ENCODE measurements at places on chromosomes 5 and 9.

GRCh38 chr9:3511551-3511950 lies 14.2 kb downstream of the RFX3 start:
- DNase-seq: no peak

DNA sequence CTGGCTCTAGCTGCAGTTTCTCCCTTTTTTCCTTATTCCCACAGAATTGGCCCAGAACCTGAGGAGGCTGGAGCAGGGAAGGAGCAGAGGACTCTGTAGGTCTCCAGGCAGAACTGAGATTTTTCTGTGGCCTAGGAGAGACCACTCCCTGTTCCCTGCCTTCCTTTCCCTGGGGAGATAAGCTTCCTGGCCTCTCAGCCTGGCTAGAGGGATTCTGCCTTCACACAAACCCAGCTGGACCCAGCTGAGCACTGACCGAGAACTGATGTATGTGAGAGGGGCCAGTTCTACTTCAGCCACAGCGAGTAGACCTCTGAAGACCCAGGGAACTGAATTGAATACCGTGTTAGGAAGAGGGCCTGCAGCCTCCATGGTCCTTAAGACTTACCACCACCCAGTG lies 48.0 kb downstream of the RUSC2 start:
- no peak for DNase-seq

- DNase-seq: no peak
Measured at GRCh38 chr9:6498982-6499381, 86.0 kb downstream of the UHRF2 start.

- no peak for DNase-seq
Measured at GRCh38 chr9:120740132-120740531, 25.9 kb upstream of the MEGF9 start.

DNA sequence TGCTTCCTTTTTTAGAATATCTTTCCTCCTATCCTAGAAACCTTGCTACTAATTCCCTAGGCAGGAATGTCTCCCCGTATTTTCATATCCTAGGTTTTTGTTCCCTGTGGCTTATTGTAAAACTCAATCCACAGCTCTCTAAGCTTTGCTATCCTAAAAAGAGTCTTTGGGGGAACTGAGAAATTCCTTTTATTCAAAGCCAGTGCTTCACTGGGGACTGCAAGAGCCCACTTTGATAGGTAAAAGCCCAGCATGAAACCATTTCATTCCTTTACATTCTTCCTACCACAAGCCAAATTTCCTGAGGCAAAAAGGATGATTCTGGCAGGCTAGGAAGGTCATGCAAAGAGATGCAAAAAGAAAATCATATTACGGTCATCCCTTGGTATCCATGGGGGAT lies 5.8 kb upstream of the HACD4 start:
- DNase-seq: no peak

DNA sequence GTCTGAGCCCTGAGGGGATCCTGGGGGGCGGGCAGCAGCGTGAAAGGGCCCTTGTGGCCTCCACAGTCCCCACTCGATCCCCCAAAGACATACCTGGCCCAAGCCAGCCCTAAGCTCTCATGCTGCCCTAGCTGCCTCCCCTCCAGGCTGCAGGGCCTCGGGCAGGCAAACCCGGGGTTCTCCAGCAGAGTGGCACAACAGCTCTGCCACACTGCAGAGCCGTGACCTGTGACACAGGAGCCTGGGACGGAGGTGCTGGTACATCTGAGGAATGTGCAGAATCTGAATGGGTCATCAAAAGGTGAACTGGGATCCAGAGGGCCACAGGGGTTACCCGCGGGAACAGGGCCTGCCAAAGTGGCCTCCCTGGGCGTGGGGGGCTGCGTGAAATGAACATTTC lies 163.2 kb downstream of the DAB2IP start:
- DNase-seq: no peak

GRCh38 chr5:148446611-148447010 lies 62.9 kb downstream of the FBXO38 start:
- no peak for DNase-seq

DNA sequence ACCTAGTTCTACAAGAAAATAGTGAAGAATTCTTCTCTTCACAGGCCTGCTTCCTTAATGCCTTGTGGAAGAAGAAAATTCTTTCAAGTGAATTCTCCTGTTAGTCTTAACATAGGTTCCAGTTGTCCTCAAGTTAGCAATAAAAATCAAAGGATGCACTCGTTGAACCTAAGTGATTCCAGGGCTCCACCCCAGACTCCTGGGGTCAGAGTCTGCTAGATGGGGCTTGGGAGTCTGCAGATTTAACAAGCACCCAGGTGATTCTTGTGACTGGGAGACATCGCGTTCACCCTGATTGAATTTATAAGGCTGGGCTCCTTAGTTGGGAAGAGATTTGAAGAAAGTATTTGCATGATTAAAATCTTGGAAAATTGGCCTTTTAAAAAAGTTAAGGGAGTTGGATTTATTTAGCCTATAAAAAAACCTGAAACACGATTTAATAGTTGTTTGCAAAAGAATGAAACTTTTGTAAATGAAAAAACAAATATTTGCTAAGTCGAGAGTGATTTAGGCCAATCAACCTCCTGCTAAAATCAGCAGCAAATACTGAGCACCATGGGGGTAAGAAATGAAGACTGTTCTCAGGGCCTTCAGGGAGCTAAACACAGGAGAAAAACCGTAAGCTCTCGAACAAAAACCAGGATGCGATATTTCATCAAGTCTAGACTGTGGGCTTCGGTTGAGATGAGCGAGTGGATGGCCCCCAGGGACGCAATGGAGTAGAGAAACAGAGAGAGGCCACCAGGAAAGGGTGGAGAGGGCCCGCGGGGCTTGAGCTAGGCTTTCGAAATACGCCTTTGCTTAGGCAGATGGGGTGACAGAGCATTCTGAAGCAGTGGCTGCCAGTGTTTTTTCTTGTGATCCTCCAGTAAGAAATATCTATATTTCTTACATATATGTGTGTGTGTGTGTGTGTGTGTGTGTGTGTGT lies 86.9 kb upstream of the TTC23L start:
- no peak for DNase-seq

DNA sequence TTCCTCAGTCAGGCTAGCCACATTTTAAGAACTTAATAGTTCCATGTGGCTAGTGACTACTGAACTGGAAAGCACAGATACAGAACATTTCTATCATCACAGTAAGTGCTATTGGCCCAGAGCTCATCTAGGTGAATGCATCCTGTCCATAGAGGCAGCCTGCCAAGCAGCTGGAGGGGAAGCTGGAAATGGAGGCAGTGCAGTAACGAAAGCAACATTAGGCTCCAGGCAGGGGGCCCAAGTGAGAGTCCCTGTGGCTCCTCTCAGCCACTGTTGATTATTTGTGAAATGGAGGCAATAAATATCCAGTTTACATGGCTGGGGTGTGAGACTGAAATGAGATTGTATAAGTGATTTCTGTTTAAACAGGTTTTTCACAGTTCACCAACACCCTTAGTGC lies 227.2 kb upstream of the KLF9 start:
- no peak for DNase-seq

DNA sequence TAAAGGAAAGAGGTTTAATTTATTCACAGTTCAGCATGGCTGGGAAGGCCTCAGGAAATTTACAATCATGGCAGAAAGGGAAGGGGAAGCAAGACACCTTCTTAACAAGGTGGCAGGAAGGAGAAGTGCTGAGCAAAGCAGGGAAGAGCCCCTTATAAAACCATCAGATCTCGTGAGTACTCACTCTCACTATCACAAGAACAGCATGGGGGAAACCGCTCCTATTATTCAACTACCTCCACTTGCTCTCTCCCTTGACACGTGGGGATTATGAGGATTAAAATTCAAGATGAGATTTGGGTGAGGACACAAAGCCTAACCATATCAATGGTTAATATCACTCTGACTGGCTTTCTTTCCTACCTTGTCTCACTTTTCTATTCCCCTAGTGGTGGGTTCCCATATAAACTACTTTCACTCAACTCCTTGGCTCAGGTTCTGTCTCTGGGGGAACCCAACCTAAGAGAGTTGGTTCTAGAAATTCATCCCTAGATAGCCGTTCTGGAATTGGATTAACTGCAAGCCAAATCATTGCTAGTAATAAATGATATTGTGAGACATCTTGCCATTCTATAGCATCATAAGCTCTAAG lies 749.8 kb upstream of the GRAMD2B start:
- DNase-seq: no peak

DNA sequence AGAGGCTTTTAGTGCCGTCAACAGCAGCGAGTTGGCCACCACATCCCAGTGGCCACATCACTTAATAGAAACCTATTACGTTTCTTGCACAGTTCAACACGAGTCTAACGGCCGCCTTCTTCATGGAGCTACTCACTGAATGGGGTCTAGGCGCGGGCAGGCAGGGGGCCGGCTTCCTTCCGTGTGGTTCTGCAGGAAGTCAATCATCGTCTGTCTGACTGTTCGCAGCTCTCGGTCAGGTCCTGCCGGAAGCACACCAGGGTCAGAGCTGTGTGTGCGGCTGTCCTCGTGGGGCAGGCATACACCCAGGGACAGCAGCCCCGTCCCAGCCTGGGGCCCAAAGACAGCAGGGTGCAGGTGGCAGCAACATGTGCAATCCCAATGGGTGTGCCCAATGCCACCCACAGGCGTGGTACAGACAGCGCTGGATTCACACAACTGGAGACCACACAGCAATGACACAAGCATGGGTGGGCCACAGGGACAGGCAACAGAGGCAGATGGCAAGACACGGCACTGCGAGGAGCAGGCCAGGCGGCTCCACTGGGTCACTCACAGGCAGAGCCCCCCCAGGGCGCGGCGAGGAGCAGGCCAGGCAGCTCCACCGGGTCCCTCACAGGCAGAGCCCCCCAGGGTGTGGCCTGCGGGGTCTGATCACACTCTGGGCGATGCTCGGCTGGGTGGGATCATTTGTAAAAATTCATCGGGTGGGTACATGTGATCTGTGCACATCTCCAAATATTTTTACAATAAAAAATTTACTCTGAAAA lies 19.1 kb upstream of the LHX3 start:
- no peak for DNase-seq

GRCh38 chr9:9412241-9412640 lies 1200.6 kb downstream of the PTPRD start:
- DNase-seq: no peak

- DNase-seq: no peak
Measured at GRCh38 chr9:79776581-79776980, 204.8 kb downstream of the TLE4 start.

GRCh38 chr5:58366461-58366860 lies 93.4 kb downstream of the PLK2 start:
- DNase-seq: no peak

- DNase-seq: no peak
Measured at GRCh38 chr9:18806232-18807080, 226.6 kb downstream of the SAXO1 start.

DNA sequence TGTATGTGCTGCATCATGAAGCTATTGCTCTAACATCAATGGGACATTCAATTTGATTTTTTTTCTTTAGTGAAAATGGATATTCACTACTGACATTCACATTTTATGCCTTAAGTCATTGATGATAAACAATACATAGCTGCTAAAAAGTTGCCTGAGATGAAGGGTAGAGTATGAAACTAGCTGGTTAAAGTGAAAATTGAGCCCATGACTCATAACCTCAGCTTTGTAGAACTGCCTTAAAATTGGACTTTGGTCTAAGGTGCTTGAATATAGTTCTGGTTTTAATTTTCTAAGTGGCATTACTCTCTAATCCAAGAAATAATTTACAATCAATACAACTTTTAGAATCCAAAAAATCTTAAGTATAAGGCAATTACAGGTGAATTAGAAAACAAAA lies 740.4 kb upstream of the RIOK2 start:
- no peak for DNase-seq

DNA sequence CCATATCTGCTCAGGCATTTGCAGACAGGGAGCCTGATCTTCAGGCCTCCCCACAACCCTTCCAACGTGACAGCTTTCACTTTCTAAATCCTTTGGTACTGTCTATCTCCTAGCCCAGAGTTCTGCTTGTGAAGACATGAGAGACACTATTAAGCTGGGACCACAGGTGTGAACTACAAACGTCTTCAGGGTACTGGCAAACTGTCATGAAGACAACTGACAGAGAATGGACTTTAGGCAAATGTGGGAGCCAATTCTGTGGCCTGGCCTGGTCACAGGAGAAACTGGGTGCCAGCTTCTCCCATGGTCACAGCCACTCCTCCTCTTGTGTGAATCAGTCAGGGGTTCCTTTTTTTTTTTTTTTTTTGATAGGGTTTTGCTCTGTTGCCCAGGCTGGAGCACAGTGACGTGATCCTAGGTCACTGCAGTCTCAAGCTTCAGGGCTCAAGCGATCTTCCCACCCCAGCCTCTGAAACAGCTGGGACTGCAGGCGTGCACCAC lies 10.4 kb downstream of the TRIM14 start:
- DNase-seq: no peak

GRCh38 chr5:126370796-126371718 lies 52.2 kb upstream of the GRAMD2B start:
- DNase-seq: no peak

DNA sequence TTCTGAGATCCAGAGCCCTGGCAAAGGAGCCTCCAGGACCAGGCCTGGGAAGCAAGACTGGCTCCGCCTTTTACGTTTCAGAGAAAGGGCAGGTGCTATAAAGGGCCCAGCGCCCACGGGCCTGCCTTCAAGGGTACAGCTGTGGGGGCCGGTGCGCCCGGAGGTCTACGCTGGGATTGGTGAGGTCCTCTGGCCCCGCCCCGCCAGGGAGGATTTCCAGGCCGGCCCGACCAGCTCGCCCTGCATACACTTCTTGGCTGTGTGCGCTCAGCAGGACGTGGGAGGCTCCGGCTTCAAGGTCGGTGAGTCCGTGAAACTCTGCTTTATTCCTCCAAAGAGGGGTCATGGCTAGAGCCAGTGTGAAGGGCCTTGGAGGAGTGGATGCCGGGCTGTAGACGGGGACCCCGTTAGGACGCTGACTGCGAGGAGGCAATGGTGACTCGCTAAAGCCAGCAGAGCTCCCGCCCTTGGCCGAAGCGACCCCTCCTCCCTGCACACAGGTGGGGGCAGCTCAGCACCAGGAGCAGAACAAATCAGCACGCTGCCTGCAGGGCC lies at the start of gene CKMT2:
TSS of gene CKMT2 (plus strand) at position 243 of the 555 bp plus-strand sequence. CDS start 17,811 bp downstream, outside the sequence.
- DNase-seq: peak; percentile 24

DNA sequence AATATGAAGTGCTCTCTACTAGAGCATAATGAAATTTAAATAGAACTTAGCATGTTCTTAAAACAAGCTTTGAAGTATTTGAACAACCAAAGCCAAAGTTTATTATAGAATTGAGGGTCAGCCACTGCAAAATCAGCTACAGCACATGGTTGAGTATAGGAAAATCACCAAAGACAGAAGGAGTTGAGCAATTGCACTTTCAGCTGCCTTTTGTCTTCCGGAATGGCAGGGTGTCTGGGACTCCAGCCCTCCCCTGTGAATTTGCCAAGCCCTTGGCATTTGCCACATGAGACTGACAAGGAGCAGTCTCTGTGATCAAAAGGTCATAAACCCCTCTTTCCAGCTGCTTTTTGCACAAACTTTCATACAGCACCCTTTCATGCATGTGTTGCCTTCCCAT lies 8.5 kb upstream of the LURAP1L start:
- DNase-seq: no peak

DNA sequence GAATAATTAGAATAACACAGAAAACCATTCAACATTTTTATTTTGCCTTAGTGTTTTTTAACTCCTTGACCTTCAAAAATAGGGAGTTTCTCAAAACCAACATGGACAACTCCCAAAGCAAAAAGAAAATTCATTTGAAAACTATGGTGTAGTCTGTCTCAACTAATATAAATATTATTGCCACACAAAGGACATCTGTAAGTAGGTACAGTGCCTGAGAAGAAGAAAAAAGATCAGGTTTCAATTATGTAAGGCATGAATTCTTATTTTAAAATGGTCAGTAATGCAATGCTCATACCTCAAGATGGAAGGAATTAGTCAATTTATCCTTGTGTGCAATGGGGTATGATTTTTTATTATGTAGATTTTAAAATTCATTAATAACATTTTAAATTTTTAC lies 109.6 kb upstream of the CNTLN start:
- no peak for DNase-seq

All from occipital lobe (tissue), 3 donors.